ENCODE measurements at places on chromosomes 11 and 22.

GRCh38 chr22:30245181-30245984 is 1.2 kb downstream of the LIF start:
- no peak for DNase-seq

DNA sequence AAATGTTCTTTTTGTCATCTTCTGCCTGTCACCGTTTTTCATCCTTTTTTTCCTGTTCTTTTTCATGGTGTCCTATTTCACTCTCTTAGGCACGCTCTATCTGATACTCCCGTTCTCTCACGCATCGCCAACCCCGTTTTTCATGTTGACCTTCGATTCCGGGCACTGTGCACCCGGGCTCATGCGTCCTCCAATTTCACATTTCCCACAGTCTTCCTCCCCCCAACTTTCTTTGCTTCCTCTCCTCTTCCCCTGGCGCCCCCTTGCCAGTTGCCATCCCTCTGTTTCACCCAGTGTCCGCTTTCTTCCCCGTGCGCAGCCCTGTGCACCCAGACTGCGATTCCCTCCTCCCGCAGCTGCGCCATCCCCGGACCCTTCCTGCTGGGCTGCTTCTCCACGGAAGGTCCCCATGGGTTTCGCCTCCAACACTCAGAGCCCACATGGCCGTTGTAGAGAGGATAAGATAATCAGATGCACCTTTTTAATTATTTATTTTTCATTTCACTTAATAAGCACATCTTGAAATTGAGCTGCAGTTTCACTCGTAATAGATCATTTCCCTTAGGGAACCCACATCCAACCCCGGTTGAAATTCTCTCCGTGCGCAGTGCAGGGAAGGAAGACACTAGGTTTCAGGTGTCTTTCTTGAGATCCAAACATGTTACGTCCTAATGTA is 791.1 kb downstream of the NTM start:
- DNase-seq = no peak

- DNase-seq = no peak
Observed at GRCh38 chr11:15617126-15617525, 502.4 kb downstream of the INSC start.

GRCh38 chr11:66532784-66533183 is 13.1 kb downstream of the ZDHHC24 start:
- DNase-seq = no peak

DNA sequence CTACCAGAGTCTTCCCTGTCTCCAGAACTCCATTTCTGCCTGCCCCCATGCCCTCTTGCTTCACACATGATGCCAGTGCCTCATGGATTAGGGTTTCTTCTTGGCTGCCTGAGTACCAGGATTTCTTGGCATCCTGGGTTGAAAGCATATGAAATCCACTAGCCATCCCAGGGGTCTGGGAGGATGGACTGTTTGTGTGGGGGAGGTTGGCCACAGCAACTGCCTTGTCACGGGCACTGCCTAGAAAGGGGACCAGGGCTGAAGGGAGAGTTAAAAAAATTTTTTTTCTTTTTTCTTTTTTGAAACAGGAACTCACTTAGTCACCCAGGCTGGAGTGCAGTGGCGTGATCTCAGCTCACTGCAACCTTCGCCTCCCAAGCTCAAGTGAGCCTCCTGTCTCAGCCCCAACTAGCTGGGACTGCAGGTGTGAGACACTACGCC is 4.2 kb downstream of the USP35 start:
- DNase-seq = no peak
